ENCODE measurements at places on chromosomes 3 and 15. TPM values are rescaled to one million over a fixed set of nuclear protein-coding genes. Genes with fewer than 3 reads are reported as not detected.

GPR27 gene
- 0.65 TPM for total RNA-seq

MESP1 gene
- total RNA-seq: 0.26 TPM

GOLGA6B gene
- not detected for total RNA-seq

SOX2 gene
- total RNA-seq: not detected

GPR176 gene
- total RNA-seq: 140 TPM

RARRES1 gene
- 6.7 TPM for total RNA-seq

RYR3 gene
- total RNA-seq: not detected

TRH gene
- total RNA-seq: 0.13 TPM

MYZAP gene
- 0.65 TPM for total RNA-seq

PATL2 gene
- 0.78 TPM for total RNA-seq

SLC24A5 gene
- total RNA-seq: not detected
